ENCODE measurements at places on chromosomes 3 and 15. TPM values are rescaled to one million over a fixed set of nuclear protein-coding genes. Genes with fewer than 3 reads are reported as not detected.

GAP43 gene
- total RNA-seq = not detected

LMCD1 gene
- total RNA-seq = 20.6 TPM

DAPK2 gene
- 11.2 TPM for total RNA-seq

TMC3 gene
- total RNA-seq = not detected

ALDH1L1 gene
- not detected for total RNA-seq

GPR176 gene
- 15.7 TPM for total RNA-seq

Data from bladder microvascular endothelial cell (primary cell).